ENCODE measurements at places on chromosomes 6 and 20.

GRCh38 chr6:119535332-119535731 is 185.8 kb upstream of the MAN1A1 start:
- no peak for DNase-seq

DNA sequence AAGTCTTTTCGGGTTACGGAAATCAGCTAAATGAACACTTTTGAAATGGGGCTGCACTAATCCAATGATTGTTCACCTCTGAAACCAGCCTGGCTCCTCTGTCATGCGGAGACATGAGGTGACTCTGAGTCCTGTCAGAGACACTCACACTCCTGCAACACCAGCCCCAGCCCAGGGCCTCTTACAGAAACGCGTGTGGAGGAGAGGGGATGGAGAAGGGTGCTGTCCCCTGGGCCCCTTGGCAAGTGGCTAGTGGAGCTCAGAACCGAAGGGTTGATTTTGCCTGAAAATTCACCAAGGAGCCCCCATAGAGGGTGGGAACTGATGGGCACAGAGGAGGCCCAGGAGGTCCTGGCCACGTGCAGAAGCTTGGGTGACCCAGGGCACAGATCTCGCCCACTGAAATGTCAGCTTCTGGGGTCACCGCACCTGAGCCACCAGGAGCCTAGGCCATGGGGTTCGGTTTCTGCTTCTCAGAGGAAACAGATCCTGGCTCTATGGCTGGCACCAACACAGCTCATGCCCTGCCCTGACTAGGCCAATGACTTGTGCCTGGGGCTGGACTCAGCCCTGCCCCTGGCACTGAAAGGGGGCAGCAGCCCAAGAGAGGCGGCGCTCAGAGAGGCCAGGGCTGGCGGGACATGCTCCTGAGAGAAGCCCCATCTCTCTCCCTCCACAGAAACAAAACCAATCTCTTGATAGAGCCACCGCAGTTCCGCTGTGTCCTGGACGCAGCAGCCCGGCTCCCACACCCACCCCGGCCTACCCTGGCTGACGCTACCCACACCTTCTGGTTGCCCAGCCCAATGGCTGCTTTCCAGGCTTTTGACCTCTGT is 144.7 kb downstream of the ERMARD start:
- no peak for DNase-seq

GRCh38 chr6:147508042-147508865 is at the start of gene SAMD5:
Gene SAMD5, plus strand, starts transcription at chr6:147508690. Its CDS starts 239 bp downstream, at chr6:147508929.
- DNase-seq: no peak

DNA sequence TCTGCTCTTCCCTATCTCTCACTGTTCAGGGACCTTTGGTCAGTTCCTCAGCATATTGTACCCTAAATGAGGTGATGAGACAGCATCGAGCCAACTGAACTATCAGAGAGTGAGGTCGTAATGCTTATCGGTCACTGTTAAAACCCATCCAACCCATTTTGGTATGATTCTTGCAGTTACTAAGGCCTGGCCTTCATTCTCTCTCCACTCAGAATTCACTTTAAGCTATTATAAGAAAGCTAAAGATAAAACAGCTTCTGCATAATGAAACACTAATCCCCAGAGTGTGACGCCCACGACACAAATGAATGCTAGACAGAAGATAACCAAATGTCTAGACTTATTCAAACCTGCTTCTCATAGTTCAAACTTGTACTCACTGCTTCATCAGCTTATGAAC is 175.8 kb downstream of the GMPR start:
- DNase-seq: no peak

- DNase-seq: no peak
Measured at GRCh38 chr6:84340422-84340821, 113.0 kb upstream of the CEP162 start.

DNA sequence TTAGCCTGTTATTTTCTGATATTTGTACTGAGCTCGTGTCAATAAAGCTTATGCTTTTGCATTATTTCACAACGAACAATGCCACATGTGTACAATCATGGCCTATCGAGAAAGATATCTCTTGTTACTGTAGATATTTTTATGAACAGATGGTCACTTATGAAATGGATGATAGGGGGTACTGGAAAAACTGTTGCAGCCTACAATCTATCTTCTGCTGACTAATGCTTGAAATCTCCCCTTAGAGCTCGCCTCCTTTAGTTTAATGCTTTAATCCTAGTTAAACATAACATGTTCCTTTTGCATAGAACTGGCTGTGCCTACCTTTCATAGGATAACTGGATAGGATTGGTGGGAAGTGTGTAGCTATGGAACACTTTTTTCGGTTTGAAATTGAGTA is 296.2 kb downstream of the FARS2 start:
- DNase-seq: no peak

- DNase-seq: no peak
Measured at GRCh38 chr6:15555101-15556038, 107.5 kb downstream of the DTNBP1 start.

GRCh38 chr6:74991573-74992332 is 214.1 kb downstream of the COL12A1 start:
- DNase-seq: no peak

- DNase-seq: no peak
Measured at GRCh38 chr6:39610221-39610620, 115.0 kb downstream of the KIF6 start.

- DNase-seq: no peak
Measured at GRCh38 chr20:51462566-51463276, 79.8 kb downstream of the NFATC2 start.

GRCh38 chr20:3109350-3110302 is 25.1 kb upstream of the AVP start:
- no peak for DNase-seq

- no peak for DNase-seq
Measured at GRCh38 chr6:16698162-16698533, 63.1 kb downstream of the ATXN1 start.

- no peak for DNase-seq
Measured at GRCh38 chr20:32573167-32573851, 11.8 kb downstream of the NOL4L start.

DNA sequence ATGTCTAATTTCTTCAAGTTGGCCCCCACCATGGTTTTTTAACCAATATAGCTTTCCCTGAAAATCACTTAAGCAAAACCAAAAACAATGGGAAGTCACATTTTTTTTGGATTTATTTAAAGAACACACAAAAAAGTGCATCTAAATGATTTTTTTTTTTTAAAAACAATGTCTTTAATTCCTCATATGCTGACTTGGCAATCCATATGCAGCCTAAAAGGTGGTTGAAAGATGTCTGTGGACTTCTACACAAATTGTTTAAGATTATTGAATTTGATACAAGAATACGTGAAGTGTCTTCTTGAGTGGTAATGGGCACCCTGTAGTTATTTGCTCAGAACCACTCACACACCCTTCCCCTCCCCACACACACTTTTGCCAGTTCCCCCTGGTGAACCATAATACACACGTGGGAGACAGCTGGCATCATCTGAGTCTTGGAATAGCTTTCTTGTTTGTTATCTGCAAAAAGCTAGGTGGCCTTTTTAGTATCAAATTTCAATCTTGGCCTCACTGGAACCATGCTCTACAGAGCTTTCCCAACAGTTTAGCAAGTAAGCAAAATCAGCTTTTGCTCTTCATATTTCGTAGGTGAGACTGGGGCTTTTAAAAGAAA is 60.9 kb upstream of the TULP1 start:
- no peak for DNase-seq

DNA sequence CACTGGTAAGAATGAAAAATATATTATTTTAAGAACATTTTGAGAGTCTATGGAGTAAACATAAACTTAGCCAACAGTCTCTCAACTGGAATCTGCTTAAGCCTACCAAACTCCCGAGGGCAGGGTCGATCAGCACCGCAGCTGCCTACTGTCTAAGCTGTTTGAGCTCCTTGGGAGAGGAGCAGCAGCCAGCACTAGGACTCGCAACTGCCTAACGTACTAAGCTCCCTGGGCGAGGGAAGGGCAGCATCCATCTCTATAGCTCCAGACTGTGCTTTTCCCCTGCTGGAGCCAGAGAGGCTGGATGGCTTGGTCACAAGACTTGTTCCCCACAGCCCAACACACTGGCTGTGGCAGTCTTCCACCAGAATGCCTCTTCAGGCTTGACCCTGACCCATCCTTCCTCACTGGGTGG is 96.4 kb downstream of the MOXD1 start:
- DNase-seq: no peak

- DNase-seq: peak; percentile 45
Measured at GRCh38 chr6:72622094-72622940, 453 bp downstream of the KCNQ5 start.

DNA sequence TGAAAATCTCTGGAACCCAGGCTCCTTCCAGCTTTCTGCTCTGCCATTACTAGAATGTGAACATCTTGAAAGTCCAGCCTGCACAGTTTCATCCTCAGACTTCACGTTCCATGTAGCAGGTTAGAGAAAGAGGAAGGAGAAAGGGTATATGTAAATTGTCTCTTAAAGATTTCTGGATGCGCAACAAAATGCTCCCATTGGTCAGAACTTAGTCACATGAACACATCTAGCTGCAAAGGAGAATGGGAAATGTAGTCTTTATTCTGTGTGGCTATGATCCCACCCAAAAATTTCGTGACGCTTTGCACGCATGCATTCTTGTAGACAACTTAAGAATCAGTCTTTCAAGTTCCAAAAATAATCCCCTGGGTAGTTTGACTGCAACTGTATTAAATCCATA is 46.4 kb upstream of the CHD6 start:
- DNase-seq: no peak

Measured in CD4-positive, alpha-beta T cell treated with Interleukin-6 at 100 ng/mL for 8 hours (primary cell).